ENCODE measurements at places on chromosomes 1 and 21.

- no peak for DNase-seq
Measured at GRCh38 chr1:175735144-175735543, 8.3 kb downstream of the TNR start.

GRCh38 chr1:228364068-228364705 lies 42.4 kb downstream of the TRIM11 start:
- DNase-seq = no peak

- DNase-seq = no peak
Measured at GRCh38 chr1:22262583-22262982, 119.7 kb upstream of the WNT4 start.

GRCh38 chr1:152906023-152906565 lies 2.3 kb upstream of the IVL start:
- no peak for DNase-seq

DNA sequence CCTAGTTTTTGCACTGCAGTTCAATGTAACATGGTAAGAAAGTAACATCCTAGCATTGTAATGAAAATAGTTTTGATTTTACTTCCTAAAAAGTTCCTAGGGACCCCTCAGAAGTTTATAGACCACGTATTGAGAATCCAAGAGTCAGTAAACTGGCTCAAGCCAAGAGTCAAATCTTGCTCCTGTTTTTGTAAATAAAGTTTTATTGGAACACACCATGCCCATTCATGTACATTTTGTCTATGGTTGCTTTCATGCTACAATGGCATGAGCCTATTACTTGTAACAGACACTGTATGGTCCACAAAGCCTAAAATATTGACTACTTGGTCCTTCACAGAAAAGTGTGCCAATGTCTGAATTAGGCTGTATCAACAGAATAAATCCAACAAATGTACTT lies 301.0 kb downstream of the LMO4 start:
- DNase-seq = no peak

DNA sequence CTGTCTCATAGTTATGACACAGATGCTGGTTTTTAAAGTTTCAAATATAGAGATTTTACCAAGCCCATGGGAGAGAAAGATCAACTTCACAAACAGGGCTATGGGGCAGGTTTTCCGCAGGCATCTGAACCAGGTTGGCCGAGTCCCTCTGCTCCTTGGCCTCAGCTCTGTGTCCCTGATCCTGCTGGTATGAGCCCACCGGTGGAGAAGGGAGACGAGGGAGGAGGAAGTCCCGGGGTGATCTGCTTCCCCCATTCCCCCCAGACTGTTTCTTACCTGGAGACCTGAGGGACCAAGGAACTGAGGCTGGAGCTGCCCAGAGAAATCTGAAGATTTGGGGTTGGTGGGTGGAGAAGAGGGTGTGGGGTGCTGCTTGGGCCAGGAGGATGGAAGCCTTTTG lies 28.9 kb upstream of the BTG2 start:
- DNase-seq = no peak

GRCh38 chr1:228463559-228464455 lies 23.4 kb upstream of the RNF187 start:
- DNase-seq = peak; percentile 9

DNA sequence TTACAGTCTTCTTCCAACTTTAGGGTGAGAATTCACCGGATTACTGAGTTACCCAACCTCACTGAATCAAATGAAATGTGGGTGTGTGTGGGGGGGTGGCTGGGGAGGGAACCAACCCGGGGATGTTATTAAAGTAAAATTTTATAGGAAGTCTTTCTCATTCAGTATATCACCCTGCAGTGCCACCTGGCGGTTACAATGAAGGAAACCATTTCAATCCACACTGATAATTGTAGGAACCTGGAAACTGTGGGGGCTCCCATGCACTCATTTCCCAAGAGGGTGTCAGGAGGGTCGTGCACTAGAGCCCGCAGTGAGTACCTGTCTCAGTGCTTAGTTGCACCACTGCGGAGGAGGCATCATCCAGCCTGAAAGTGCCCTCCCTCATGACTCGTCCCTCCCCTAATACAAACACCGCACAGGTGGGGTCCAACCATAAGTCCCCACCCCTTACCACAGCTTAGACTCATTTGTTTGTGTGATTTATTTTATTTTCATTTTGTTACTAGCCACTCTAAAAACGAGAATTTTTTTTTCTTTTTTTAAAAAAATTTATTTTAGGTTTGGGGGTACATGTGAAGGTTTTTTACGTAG lies 29.1 kb upstream of the IGSF5 start:
- DNase-seq = peak; percentile 64

DNA sequence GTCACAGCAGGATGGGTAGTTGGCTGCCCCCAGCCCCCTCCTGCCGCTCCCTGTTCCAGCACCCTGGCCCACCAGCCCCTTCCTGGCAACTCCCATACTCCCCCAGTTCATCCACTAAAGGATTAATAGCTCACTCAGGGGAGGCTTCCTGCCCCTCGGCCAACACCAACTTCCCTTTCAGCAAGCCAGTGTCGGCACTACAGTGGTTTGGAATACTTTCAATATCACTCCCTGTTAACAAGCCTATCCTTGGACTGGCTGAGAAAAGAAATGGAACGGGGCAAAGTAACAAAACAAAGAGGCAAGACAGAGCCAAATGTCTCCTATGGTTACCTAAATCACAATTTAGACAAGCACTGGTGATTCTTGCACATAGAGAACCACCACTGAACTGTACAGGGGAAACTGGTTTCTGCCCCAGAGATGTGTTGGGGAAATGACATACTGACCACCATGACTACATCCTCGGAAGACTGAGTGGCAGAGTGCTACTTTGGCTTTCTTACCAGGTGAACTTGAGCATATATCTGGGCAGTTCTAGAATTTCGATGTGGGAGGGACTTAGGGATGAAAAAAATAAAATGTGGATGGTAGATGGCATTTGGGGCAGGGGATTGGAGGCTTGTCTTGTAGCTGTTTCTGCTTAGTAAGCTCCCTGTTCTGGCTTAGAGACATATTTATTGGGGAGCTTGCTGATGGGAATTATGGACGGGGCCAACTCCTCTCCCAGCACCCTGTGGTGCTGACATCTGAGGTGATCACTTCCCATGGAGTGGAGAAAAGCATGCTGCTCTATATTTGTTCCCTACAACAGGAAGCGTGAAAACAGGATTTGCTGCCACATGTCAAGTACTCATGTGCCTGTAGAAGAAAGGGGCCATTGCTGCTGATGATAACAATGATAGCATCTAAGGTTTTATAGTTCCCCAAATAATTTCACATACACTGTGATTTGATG lies 7.1 kb upstream of the CAPN2 start:
- DNase-seq = peak; percentile 35

GRCh38 chr1:2301607-2302291 lies 73.6 kb downstream of the SKI start:
- no peak for DNase-seq

DNA sequence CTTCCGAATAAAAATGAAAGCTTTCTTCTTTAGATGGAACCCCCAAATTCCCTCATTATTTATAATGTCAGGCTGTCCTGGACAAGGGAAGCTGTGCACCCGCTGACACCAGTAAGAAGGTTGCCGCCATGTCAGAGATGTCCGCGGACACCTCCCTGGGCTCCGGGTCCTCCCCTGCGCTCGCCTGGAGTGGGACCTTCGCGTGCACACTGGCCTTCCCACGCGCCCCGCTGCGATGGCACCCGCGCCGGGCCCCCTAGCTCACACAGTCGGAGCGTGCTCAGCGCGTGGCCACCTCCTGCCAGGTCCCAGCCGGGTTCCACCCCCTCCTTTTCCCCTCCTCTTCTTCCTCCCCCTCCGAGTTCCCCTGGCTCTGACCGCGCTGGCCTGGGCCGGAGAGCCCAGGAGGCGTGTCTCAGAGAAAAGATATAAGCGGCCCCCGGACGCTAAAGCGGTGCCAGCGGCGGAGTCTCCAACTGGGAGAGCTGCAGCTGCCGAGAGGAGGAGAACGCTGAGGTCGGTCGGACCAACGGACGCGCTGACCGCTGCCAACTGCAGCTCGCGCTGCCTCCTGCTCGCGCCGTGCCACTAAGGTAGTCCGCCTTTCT lies at the start of gene G0S2:
G0S2 (plus strand) TSS at position 456 of the 608 bp plus-strand sequence. CDS start 273 bp downstream, outside the sequence.
- DNase-seq = peak; percentile 43

DNA sequence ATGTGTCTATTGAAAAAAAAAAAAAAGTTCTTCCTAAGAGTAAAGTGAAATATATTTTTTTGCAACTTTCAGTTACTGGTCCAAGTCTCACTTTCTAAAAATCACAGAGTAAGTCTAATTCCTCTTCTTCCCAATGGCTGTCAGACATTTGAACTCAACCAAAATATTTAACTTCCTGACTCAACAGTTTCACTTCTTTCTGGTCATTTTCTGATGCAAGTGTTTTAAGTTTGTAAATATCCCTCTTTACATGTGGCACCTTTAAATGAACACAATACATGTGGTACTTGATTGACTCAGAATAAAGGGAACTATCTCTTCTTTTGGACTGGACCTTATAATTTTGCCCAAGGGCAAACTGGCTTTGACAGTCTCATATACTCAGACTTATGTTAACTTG lies 76.7 kb downstream of the ASH1L start:
- no peak for DNase-seq

DNA sequence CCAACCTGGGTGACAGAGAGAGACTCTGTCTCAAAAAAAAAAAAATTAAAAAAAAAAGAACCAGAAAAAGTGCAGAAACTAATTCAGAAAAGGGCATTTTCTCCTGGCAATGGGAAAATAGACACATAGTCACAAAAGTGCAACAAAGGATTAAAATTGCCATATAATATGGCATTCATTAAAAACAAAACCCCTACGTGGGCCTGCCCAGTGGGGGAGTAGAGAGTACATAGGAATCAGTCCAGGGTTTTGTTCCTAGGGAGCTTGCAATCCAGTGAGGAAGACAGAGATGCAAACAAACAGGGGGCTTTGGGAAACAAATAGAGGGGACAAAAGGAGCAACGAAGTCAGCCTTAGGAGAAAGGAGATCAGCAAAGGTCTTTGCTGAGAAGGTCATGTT lies 4.5 kb upstream of the TRABD2B start:
- DNase-seq = no peak

GRCh38 chr1:59179673-59180072 lies 117.2 kb upstream of the FGGY start:
- no peak for DNase-seq

DNA sequence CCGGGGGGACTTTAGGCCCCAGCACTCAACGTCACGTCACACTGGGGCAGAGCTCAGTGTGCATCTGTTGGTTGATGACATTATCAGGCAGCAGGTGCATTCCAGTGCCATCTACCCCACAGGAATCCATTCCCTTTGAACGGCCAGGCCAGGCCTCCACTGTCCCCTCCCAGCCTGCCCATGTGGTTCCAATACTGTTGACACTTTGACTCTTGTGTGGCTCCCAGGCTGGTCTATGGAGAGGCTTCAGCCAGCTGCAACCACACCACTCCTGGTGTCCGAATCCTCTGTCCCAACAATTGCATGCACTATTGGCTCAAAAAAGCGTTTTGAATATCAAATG lies 92.0 kb upstream of the SIM2 start:
- no peak for DNase-seq

DNA sequence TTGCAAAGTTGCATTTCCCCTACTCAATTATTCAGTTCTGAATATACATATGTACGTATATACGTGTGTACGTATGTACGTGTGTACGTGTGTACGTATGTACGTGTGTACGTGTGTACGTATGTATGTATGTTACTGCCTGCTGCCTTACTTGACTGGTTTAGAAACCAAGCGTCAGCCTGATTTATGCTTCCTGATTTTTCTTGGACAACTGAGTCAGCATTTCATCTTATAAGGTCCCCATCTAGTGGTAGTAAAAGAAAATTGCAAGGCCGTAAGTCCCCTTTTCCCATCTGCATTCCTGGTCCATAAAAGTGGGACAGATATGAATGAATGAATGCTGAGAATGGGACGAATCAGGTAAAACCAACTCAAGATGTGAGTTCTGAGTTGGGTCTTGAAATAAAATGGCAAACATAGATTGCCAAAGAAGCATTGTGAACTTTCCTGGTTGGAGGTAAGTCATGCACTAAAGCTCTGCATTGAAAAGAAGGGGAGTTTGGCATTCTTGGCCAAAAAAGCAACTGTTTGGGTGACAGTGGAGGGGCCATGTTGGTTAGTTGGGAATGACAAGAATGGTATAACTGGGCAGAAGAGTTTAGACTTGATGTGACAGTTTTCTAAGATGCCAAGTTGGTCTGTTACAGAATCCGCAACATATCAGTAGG lies 76.4 kb upstream of the DNAH14 start:
- peak; percentile 50 for DNase-seq

DNA sequence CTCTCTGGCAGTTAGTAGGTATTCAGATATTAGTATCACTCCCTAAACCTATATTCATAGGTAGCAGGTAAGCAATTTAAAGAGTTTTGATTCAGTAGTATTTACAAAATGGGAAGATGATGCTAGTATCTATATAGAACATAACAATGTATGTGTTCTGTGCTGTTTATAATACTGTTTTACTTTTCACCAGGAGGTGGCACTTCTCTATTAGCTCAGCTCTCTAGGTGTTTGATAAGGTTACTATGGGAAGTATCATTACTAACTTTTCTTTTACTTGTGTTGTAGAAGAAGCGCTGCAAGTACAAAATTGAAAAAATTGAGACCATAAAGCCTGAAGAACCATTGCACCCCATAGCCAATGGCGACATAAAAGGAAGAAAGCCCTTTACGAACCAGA lies 49.4 kb upstream of the FASLG start:
- DNase-seq = no peak

DNA sequence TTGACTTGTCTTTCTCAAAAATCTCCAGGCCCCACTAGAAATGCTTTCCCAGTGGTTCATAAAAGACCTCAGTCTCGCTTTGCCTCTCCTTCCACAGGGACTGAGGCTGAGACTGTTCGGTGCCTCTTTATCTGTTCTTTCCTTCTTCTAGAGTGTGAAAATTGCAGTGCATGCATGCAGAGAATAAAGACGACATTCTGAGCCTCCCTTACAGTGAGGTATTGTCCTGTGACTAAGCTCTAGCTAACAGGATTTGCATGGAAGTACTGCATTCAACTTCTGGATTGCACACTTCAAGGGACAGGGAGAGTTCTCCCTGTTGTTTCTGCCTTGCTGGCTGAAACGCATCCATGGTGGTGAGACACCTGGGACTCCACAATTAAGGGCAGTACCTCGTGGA lies 69.1 kb downstream of the COLGALT2 start:
- no peak for DNase-seq

DNA sequence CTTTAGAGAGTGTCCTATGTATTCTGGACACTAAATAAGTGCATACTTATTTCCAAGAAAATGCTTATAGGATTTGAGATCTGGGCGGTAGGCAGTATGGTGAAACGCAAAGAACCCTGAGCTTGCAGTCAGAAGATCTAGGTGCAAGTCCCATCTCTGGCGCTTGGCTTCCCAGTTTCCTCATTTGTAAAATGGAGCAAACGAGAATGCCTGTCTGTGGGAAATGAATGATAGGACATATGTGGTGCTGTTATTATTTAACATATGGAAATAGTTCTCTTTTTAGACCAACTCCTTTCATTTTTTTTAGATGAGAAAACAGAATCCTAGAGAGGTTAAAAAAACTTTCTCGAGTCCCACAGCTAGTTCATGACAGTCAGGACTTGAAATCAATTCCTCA lies 25.2 kb upstream of the ROR1 start:
- no peak for DNase-seq
